Effector CD8-positive, alpha-beta T cell (primary cell): ENCODE measurements at places on chromosomes 12 and 14.

DNA sequence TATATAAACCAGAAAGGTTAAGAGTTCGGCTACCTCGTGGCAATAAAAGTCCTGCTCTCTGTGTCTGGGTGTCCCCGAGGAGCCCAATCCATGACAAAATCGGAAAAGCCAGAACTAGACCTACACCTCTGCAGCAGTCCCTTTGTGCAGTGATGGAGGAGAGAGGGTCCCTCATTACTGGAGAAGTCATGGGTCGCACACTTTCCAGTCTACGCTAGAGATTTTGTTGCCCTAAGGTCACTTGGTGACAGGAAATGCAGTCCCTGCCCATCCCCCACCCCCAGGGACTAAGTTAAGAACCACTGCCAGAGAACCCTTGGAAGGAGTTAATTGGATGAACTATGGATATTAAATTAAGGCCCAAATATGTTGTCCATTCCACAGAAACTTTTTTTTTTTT, 104.4 kb upstream of the ATF7IP start:
- DNase-seq: no peak

DNA sequence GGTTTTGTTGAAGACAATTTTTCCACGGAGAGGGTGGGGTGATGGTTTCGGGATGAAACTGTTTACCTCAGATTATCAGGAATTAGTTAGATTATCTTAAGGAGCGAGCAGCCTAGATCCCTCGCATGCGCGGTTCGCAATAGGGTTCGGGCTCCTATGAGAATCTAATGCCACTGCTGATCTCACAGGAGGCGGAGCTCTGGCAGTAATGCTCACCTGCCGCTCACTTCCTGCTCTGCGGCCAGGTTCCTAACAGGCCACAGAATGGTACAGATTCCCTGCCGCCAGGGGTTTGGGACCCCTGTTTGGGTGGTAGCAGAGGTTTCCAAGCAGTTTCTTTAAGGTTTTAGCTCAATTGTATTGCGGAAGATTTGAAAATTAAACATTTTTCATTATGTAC, 439.8 kb upstream of the OR4E1 start:
- DNase-seq: no peak

GRCh38 chr14:99687284-99688209, 3.4 kb downstream of the CYP46A1 start:
- DNase-seq: no peak

- no peak for DNase-seq
These were observed 1.8 kb downstream of the IFT43 start for GRCh38 chr14:75987201-75987970.

- no peak for DNase-seq
These were observed 18.0 kb downstream of the TUBA1A start for GRCh38 chr12:49170924-49171323.

DNA sequence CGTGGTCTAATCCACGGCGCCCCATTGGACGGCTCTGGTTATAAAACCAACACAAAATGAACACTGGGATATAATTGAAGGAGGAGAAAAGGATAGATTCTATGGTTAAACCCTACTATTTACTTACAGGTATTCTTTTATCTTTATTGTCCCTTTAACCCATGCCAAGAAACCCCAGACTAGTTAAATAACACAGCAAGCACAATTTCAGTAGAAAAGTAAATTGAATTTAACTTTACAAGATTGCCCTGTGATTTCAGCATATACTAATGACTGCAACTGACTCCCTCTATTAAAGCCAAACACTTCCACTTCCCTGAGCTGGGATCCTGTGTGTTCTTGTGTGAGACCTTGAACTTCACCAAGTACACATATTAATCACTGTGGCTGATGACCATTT, 45.3 kb downstream of the BCL11B start:
- DNase-seq: no peak

DNA sequence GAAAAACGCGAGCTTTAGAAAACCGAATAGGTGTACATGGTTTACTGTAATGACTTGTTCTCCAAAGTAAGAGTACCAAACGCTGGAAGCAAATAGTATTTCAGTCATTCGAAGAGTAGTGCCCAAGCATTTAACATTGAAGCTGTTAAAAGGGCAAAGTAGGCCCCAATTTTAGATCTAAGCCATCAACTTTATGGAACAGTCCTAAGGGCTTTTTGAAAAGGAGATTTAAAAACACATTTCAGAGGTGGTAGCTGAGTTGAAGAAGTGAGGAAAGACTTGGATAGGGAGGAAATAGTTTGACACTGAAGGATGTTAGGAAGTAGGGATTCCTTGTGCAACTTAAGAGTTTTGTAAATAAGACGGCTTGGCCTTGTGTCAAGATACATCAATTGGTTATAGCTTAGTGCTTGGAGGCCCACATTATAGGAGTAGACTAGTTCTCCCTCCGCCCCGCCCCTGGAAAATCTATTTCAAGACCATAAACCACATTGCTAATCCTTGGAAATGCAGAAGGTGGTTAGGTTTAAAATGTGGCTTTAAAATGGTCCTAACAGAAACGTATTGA, 783 bp upstream of the TUBA1B start:
- DNase-seq: no peak

DNA sequence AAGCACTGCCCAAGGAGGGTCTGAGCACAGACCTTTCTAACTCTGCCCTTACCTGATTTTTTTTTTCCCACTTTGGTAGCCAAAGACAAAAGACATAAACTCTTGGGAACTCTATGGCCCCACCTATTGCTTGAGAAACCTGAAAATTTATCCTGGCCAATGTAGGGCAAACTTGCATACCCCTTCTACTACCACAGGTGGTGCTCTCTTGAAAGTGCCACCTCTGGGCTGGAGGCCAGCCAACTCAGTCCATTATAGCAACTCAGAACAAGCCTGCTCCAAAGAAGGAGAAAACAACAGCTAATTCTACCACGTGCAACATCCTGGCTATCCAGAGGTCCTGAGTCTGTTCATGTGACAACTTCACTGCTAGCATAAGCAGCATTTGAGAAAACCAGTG, 55.7 kb upstream of the ABCD2 start:
- DNase-seq: no peak

DNA sequence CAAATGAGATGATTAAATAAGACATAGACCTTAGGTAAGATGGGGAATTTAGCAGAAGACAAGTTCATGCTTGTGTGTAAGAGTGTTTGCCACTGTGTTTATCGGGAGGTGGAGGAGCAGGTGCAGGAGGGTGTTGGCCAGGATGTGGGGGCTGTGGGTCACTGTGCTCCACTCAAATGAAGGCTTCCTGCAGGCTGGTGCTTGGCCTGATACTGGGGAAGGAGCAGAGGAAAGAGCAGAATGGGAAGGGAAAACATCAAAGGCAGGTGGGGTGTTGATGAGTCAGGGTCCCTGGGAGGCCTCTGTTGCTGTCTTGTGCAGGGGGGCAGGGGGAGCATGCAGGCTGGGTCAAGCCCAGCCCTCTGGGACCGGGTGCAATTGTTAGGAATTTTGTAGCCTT, 126.5 kb downstream of the TSPAN9 start:
- no peak for DNase-seq

DNA sequence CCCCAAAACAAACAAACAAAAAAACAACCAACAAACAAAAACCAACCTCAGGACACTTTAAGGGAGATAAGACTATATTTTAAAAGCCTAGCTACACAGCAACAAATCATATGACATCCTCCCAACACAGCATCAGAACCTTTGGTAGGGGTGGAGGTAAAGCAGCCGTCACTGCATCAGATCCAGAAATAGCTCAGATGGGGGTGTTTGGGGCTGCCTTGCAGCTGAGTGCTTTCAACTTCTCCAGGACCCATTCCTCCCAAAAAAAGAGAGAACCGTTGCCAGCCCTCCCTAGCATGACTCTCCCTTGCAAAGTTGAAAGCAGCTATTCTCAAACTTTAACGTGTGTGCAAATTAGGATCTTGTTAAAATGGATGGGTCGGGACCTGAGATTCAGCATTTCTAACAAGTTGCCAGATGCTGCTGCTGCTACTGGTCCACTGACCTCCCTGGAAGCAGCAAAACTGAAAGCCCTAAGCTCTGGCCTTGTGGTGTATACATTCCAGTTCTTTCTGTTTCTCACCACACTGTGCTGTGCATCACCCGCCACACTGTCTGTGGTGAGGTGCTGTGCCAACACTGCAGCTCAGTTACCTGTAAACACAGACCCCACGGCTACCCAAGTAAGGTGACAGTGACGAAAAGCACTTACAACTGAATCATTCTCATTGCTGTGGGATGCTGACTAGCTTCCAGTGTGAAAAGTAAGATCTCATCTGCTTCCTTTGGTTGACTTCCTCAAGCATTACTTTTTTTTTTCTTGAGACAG, 54.0 kb downstream of the SLC38A1 start:
- DNase-seq: peak; percentile 60

DNA sequence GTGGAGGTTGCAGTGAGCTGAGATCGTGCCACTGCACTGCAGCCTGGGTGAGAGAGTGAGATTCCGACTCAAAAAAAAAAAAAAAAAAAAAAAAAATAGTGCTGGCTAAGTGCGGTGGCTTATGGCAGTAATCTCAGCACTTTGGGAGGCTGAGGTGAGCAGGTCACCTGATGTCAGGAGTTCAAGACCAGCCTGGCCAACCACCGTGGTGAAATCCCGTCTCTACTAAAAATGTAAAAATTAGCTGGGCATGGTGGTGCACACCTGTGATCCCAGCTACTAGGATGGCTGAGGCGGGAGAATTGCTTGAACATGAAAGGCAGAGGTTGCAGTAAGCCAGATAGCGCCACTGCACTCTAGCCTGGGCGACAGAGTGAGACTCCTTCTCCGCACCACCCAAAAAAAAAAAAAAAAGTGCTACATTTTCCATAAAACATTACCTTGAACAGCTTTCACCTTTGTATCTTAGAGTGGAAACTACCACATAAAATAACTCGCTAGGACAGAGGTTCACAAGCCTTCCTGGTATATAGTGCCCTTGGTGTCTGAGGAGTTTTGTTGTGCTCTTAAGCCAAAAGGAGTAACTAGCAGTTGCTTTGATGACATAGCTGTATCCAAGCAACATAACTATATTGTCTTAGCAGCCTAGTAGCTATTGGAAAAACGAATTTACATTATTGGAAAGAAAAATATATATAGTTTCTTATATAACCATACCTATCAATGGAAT, 11.1 kb downstream of the PTGES3 start:
- no peak for DNase-seq

- DNase-seq: no peak
These were observed 48.4 kb downstream of the CACNA2D4 start for GRCh38 chr12:1870086-1870485.

DNA sequence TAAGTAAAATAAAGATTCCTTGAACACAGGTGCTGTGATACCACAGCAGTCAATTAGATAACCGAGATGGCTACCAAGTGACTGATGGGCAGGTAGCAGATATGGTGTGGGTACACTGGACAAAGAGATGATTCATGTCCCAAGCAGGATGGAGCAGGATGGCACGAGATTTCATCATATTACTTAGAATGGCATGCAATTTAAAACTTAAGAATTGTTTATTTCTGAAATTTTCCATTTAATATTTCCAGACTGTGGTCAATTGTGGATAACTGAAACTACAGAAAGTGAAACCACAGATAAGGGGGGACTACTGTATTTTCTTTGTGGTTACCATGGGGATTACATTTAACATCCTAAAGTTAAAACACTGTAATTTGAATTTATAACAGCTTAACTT, 7.5 kb upstream of the ZFP36L1 start:
- no peak for DNase-seq

GRCh38 chr14:91396959-91397815, 20.4 kb downstream of the CCDC88C start:
- DNase-seq: peak; percentile 25
